ENCODE measurements at places on chromosomes 1 and 21.

GRCh38 chr1:151993084-151993733 lies 450 bp downstream of the S100A10 start:
- DNase-seq: no peak

- no peak for DNase-seq
Observed at GRCh38 chr1:185208626-185209180, 51.7 kb downstream of the SWT1 start.

DNA sequence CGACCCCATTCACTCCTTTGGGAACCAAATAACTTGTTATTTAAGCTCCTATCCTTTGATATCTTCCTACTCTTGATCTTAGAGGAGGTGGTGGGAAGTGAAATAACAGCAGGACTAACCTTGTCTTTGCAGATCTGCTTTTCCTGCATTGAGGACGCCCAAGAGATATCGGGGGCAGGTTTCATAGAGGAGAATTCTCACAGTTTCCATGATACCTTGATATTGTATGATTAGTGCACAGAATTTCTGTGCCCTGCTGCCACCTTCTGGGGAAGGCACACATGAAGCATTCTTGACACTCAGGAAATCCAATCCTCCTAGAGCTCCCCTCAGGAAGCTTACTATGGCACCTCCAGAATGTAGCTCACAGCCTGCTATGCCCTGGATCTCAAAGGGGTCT lies 1.6 kb downstream of the CD1B start:
- DNase-seq: no peak

GRCh38 chr1:212797681-212798080 lies 6.0 kb downstream of the TATDN3 start:
- DNase-seq: no peak

DNA sequence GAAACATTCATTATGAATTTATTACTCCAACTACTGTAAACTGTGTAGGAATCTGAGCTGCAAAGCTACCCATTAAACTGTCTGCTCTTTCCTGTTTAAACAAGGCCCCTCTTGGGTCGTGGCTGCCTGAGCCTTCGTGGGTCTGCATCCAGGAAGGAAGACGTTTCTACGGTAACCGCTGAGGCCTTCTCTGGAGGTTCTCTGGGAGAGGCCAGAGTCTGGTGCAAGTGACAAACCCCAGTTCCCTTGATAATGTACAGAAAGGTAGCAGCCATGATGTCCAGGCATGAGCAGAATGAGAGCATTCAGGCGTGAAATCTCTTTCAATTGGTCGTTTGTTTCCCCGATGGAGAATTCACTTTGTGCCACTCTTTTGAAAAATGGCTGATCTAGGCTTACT lies 350.2 kb downstream of the PLPP3 start:
- DNase-seq: no peak

DNA sequence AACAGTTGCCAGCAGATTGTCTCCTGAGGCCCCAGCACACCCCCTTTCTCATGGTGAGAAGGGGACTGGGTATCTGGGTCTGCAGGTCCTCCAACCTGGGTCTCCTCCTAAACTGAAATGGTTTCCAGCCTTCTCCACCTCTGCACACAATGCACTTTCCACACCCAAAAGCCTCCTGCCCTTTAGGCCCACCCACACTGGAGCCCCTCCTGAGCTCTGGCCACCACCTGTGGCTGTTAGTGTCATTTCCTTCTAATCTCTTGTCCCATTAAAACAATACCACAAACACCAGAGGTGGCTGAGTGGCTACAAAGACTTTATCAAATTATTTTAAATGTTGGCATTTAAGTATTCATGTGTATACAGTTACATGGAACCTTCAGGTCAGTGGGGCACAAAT lies 11.5 kb downstream of the GPR3 start:
- no peak for DNase-seq

DNA sequence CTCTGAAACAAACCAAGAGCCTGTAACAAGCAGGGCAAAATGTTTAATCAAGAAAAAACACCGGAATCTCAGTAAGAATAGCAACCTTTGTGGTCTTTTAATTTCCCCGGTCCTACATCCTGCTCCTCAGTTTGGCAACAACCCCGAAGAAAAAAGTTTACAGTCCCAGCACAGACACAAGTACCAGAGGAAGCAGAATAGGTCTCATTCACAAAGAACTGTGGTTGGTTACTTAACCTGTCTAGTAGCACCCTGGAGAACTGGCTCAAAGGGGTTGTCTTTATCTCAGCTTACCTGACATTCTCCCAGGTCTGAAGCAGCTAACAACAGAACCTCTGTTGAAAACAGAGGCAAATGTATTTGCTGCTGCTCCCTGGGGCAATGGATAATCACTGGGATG lies 399.3 kb downstream of the AJAP1 start:
- DNase-seq: no peak

- DNase-seq: no peak
Observed at GRCh38 chr1:89125240-89125912, 538 bp downstream of the GBP2 start.

GRCh38 chr1:162994921-162995320 lies 74.2 kb upstream of the RGS4 start:
- DNase-seq: no peak

DNA sequence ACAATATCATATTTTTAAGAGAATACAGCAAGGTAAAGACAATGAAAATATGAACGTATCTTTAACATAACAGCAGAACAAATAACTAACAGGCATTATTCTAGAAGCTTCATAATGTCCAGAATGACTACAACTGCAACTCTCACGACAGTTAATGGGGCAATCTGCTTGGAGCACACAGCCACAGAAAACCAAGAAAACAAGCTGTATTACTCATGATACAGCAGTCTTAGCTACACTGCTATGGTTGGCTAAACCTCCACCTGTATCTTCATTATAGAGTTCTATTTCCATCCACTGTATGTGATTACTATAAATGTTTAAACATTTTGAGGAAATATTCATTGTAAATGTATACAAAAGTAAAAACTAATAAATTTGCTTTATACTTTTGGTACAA lies 139.9 kb downstream of the DPYD start:
- no peak for DNase-seq

DNA sequence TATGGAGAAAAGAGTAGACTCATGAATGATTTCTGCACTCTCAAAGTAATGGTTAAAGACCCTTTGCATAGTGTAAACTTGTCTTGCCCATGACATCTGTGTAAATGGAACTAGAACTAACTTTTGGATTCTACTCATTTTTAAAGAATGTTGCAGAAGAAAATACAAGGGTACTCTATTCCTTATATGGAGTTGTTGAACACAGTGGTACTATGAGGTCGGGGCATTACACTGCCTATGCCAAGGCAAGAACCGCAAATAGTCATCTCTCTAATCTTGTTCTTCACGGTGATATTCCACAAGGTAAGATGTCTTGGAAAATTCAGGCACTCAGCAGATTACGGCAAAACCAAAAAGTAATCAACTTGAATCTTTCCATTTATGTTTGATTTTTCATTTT lies 19.8 kb downstream of the CCT8 start:
- no peak for DNase-seq

All from gastrocnemius medialis (tissue), 4 donors.